CD4-positive, alpha-beta T cell treated with Interleukin-2 at 100 ng/mL for 4 hours (primary cell): ENCODE measurements at places on chromosomes 7 and 10.

DNA sequence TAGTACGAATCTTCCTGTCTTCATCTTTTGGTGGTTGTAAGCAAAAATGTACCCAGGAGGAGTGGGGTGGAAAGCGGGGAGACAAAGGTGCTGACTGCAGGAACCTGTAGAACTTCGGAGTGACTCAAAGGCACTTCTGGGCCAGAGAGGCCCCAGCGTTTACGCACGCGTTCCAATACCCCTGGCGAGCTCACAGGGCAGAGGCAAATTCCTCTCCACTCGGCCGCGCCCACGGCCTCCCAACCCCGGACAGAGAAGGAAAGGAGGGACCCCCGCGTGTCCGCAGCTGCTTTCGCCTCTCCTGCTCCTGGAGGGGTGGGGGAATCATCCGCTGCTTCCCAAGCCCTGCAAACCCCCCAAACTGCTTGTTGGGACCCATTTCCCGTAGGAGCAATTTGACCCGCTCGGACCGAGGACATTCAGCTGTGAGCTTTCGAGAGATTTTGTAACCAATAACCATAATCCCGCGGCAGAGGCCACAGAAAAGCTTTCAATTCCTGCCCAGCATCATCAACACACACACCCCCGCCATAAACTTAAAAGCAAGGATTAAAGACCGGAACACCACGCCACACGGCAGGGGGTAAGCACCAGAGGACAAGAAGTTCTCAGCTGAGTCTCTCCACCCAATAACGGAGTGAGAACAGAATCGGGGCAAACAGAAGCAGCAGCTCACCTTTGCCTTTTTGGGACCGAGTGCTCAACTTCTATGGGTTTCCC is 2.3 kb downstream of the IGF2BP3 start:
- DNase-seq, result no peak

DNA sequence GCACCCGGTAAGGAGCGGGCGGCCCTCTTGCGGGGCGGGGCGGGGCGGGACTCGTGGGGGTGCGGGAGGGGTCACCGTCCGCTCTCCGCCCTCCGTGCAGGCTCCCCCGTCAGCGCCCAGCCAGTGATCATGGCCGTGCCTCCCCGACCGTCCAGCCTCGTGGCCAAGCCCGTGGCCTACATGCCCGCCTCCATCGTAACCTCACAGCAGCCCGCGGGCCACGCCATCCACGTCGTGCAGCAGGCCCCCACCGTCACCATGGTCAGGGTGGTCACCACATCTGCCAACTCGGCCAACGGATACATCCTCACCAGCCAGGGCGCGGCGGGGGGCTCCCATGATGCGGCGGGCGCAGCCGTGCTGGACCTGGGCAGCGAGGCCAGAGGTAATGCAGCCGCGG is 16.2 kb upstream of the AP5Z1 start:
- DNase-seq, result no peak

DNA sequence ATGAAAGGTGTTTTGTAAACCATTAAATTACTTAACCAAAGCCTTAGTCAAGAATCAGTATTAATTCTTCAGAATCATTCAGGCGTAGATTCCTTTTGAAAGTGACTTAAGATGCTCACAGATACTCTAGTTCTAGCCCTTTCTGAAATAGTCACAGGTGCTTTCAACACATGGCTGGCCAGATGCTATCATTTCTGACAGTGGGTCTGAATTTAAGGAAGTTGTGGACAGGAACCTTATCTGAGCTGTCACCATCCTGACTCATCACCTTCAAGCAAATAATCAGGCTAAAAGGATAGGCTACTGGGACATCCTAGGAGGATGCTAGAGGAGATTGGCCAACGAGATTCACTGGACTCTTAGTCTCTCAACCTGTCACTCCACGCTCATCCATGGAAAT is 501.5 kb downstream of the LRMDA start:
- DNase-seq, result no peak

GRCh38 chr10:14439451-14440259 is 108.9 kb upstream of the FRMD4A start:
- no peak for DNase-seq

DNA sequence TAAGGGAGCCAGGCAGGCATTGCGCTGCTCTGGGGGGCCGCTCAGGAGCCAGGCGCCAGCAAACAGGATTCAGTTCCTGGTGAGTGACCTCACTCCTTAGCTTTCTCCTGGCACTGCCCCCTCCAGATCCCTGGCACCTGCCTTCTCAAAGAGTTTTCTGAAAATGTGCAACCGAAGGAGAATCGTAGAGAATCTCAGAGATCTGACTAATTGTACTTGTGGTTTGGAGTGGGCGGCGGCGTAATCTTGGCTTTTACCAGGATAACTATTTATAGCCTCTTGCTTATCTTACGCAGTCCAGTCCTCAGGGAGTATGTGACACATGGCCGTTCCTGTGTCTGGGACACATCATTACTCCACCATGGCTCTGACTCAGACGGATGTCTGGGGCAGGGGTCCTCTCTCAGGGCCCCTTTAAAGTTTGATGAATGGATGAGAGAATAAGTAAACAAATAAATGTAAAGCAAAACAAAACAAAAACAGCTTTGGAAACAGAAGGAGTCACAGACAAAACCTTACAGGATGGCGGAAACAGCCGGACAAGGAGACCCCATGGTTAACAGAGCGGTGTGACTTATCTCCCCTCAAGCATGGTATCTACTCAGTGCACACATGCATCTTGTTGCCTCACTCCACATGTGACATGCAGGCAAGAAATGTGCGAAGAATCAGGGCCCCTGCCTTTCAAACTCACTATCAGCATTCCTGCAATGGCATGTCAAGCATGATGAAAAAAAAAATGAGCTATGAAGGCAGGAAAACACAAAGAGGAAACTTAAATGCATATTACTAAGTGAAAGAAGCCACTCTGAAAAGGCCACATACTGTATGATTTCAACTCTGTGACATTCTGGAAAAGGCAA is 99.7 kb downstream of the TNS3 start:
- no peak for DNase-seq

DNA sequence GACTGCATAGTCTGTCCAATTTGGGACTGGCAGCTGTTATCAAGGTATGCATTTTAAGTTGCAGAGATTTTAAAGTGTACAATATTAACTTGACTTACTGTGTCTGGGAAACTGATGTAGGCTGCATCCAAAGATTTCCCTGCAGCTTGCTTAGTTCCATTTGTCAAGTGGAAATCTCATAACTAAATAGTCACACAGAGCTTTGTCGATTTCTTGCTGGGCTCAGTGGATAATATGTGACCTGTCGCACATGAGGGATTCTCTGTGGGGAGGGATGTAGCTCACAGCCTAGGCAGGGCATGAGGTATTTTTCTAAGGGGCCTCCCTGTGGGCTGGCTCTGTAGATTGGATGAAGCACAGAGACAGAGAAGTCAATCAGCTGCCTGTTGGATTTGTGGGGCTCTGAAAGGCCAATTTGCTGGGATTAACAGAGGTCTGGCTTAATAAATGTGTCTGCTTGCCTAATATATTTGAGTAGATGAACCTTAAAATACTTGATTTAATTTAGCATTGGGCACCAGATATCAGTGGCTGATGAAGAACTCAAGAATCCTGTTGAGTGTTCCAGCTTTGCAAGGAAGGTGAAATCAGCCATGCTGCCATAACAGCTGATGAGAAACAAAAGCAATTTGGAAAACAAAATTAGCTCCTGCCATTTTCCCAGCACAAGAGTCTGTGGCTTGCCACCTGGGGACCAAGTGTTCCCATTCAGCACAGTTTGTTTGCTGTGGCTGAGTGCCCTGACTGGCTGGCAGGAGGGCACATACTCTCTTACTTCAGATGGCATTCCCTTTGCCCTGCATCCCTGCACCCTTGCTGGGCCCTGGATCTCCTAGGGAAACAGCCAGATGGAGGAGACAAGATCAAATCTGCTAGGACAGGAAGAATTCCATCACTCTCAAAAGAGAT is 598.5 kb downstream of the SORCS3 start:
- no peak for DNase-seq

DNA sequence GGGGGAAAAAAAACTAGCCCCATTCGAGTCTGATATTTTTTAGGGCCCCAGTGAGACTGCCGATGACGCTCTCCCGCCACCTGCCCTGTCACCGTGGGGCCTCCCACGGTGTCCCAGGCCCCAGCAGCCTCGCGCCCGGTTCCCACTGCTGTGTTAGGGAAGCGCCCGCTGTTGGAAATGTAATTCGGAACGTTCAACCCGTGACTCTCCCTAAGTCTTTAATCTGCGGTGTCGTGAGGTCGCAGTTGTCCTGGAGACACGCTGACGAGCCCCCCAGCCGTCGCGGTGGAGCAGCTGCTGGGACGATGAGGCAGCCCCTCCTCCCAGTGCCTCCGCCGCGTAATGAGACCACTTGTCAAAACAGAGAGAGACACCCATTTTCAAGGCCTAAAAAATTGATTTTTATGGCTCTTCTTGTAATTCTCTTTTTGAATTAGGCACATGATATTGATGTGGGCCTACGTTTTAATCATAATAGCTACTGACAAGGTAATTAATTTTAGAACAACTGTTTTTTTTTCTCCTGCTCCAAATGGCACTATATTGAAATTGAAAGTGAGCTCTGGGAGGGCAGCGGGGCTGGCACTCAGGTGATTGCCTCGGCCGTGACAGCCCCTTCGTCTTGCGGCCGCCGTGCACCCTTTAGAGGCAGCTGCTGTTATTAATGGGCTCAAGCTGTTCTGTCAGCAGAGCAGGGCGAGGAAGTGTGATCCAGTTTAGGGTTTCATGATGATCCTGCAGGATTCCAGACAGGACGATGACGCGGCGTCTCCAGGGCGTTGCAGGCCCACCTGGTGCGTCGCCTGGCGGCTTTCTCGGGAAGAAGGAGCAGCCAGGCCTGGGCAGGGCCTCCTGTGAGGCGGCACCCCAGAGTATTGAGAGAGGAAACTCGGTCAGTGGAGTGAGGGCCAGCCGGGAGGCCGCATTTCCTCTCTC is 63.3 kb downstream of the NKX6-2 start:
- no peak for DNase-seq

- no peak for DNase-seq
Measured at GRCh38 chr7:36205803-36206202, 52.7 kb downstream of the EEPD1 start.

DNA sequence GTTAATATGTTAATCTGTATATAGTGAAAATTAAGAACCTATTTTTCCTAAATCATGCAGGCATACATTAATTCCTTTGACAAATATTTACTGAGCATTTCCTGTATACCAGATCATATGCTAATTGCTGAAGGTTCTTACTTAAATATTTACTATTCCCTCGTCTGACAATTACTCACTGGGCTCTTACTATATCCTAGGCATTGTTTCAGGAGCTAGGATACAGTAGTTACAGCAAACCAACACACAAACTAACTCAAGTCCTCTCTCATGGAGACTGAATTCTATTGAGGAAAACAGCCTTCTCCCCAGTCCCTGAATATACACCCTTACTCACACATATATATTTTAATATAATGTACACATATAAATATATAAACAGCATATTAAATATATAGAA is 786.0 kb downstream of the NRG3 start:
- no peak for DNase-seq

DNA sequence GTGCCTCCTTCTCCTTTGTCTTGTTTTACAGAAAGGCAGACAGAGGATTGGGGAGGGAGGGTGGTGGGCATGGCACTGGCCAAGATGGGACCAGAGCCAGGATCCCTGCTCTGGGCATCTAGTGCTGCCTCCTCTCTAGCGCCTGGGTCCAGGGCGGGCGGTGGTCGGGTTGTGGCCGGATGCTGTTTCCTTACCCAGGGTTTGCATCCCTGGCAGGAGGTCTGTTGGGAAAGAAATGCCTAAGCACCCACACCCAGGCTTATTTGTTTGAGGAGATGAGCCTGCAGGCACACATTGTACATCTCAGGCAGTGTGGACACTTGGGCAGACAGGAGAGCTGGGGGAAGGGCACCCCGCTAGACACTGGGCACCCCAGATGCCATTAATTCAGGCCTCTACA is 102.3 kb upstream of the PCBD1 start:
- DNase-seq, result no peak
